ENCODE measurements at places on chromosomes 1 and 21.

- peak; percentile 80 for DNase-seq
Measured at GRCh38 chr1:94926915-94927404, at the start of gene CNN3. Gene CNN3 (minus strand): TSS chr1:94927110. CDS start chr1:94926894, 216 bp downstream.

DNA sequence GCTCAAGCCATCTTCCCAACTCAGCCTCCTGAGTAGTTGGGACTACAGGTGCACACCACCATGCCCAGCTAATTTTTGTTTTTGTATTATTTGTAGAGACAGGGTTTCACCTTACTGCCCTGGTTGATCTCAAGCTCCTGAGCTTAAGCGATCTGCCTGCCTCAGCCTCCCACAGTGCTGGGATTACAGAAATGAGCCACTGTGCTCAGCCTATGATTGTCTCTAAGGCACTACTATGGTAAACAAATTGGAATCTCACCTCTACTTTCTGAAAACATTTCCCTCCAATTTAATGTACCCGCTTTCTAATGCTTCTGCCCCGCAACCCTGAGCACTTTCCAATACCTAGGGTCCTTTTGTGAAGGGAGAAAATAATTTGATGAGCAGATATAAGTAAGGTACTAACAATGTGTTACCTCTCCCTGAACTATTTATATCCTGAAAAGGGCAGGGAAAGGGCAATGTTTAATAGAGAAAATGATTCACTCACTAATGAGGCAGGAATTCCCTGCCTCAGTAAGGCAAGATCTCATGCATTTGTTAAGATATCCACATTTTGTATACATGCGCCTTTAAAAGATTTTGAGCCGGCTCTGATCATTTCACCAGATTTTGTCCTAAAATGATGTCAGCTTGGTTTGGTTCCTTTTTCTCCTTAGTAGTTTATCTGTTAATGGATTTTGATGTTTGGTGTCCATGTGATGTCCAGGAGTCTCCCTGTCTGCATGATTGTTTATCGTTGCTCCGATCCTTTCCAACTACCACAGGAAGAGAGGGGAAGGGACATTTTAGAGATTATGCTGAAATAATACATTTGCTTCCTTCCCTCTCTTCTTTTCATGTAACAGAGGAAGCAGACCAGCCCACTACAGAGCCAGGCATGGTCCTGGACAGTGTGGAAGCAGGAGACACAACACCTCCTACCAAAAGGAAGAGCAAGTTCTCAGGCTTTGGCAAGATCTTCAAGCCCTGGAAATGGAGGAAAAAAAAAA is 47.3 kb upstream of the RCC1 start:
- DNase-seq: no peak

GRCh38 chr1:21344098-21344749 is 54.0 kb upstream of the ECE1 start:
- no peak for DNase-seq

DNA sequence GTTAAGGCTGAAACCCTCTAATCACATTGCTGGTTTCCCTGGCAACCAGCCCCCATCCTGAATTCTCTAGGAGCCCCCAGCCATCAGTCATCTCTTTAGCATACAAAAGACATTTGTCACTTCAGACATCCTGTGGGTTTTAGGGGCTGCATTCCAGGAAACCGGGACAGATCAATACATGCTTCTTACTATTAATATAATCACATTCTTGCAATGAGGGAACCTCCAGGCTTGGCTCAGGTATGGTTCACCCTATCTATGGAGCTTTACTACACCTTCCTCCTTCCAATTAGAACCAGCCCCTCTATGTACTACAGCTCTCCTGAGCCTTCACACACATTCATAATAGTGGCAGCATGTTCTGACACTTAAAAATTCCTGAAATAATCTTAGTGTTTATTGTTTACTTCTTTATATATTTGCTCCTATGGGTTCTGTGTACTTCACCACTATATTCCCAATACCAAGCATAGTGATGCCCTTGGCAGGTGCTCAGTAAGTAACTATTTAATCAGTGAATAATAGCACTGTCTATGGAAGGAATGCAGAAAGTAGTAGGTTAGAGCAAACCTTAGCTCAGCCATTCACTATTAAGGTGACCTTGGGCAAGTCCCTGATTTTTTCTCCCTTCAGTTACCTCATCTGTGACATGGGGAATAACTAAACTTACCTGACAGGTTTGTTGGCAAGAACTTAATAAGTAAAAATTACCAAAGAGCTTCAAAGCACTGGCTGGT is 59.6 kb downstream of the ZNF678 start:
- DNase-seq: no peak

GRCh38 chr21:44916965-44917364 is 3.7 kb downstream of the ITGB2 start:
- DNase-seq: no peak

DNA sequence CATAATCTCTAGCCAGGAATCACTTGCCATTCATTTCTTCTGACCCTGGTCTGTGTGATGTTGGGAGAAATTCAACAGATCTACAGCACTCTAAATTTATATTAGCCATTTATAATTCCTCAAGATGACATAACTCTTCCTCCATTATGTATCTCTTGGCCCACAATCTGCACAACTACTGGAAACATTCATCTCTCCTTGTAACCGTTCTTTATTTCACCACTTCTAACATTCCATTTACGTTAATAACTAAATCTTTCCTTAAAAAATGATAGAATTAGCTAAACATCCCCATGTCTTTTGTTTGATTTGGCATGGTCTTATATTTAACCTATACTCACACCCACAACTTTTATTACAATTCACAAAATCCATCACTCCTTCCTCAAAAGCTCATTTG is 166.0 kb downstream of the COL11A1 start:
- DNase-seq: no peak

DNA sequence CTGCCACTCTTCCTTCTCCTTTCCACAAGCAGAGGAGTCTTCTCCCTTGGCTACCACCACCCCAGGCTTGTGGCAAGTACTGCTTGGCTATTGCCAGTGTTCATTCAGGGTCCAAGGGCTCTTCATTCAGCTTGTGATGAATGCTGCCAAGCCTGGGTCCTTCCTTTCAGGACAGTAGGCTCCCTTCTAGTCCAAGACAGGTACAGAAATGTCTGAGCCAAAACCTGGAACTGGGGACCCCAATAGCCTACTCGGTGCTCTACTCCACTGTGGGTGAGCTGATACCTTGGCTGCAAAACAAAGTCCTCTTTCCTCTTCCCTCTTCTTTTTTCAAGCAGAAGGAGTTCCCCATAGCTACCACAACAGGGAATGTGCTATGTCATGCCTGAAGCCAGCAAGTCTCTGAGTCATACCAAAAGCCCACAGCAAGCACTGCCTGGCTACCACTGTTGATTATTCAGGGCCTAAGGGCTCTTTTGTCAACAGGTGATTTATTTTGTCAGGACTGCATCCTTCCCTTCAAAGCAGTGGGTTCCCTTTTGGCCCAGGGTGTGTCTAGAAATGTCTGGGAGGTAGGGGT is 268.9 kb downstream of the HHAT start:
- no peak for DNase-seq

DNA sequence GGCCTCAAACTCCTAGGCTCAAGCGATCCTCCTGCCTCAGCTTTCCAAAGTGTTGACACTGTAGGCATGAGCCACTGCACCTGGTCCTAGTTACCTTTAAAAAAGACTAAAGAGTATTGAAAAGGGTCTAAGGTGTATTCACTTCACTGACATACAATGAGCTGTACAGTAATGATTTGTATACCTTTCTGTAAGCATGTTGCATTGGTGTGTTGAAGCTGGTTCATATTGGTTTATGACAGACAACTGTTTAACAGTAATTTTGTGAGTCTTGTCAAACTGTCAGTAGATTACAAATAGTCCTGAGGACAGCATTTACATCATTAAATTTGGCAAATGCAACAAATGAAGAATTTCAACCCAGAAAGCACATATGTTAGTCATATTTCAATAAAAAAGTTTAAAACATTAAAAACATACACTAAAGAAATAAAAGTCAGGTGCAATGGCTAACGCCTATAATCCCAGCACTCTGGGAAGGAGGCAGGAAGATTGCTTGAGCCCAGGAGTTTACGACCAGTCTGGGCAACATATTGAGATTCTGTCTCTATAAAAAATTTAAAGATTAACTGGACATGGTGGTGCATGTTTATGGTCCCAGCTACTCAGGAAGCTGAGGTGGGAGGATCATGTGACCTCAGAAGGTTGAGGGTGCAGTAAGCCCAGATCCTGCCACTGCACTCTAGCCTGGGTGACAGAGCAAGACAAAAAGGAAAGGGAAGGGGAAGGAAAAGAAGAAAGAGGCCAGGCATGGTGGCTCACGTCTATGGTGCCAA is 88.3 kb upstream of the HP1BP3 start:
- DNase-seq: no peak

DNA sequence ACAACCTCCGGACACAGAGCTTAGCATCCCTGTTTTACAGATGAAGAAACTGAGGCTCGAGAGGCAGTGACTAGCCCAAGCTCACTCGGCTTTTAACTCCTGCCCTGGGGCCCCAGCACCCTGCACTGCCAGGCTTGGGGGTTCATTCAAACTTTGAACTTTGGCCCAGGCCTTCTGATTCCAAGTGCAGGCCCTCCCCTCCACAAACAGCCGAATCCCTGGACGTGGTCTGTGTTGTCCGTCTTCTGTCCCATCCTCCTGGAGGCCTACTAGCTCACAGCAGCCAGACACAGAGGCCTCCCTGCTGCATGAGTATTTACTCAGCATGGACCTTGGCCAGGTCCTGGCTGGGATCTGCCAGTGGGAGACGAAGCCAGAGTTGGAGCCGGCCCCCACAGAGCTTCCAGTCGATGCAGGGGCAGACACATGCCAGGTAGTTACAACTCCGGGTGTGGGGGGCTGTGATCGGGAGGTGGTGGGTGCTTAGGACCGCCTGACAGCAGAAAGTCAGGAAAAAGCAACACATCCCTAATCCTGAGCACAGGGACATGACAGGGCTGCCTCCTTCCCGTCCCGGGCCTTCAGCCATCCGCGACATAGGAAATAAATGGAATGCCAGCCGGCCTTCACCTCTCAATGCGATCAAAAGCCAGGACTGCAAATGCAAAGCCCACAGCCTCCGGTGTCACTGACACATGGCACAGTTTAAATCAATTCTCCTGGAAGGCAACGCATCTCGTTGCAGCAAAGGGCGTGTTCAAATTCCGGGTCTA is 7.4 kb downstream of the IFFO2 start:
- DNase-seq: no peak

- no peak for DNase-seq
Measured at GRCh38 chr1:205569411-205570172, 62.2 kb downstream of the ELK4 start.

DNA sequence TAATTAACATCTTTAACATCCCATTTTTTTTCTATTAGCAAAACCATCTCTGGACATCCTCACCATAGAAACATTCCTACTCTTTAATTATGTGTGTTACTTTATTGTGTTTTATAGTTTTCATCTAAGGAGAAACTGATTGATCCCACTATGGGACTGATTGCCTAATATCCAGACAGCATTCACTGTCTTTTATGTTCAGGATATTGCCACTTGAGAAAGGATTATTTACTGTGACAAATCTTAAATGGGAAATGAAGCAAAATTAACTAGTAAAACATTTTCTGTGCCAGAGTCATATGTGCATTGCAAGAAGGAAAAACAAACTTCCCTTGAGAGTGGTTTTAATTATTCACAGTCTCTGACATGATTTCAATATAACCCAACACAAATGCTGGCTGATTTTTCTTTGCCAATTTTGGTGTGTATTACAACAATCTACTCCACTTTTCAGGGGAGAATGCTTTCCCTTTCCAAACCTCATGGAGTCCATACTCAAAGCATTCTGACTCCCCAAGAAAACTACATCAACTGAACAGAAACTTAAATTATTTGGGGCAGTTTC is 15.8 kb upstream of the RGS13 start:
- no peak for DNase-seq

DNA sequence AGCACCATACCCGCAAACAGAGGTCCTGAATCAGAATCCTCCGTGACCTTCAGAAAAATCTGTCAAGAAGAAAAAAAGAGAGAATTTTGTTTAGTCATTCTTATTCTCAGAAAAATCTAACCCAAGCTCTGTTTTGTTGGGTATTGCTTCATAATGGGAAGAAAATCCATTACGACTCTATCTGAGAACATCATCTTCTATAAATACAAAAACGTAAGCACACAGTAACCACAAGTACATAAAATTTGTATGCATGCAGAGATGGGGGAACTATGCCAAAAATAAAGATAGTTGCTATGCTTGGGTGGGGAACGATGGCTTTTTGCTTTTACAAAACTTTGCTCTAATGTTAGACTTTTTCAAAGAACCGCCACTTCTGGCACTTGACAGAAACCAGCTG is 84.2 kb downstream of the ABCA4 start:
- DNase-seq: no peak

GRCh38 chr1:151458802-151459330 is 428 bp downstream of the POGZ start:
- peak; percentile 62 for DNase-seq

- no peak for DNase-seq
Measured at GRCh38 chr1:36093929-36094328, 5.2 kb downstream of the ADPRS start.

- no peak for DNase-seq
Measured at GRCh38 chr1:12406211-12407021, 176.6 kb downstream of the VPS13D start.

- no peak for DNase-seq
Measured at GRCh38 chr1:114154963-114155322, 1.3 kb upstream of the SYT6 start.

DNA sequence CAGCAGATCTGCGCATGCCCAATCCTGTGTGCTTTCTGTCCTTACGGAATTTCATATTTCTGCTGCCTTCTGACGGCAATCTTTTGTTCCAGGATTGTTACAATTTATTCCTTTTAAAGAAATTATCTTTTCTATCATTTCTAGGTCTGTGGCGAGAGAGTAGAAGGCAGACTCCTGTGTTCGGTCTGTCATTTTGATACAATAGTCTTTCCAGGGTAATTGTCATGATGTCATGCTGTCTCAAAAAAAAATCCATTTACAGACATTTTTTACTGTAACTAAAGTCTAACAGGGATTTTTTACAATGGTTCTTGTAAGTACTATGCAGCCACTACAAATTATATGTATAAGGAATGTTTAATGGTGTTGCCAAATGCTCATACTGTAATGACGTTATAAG is 9.0 kb upstream of the KRTAP7-1 start:
- no peak for DNase-seq

DNA sequence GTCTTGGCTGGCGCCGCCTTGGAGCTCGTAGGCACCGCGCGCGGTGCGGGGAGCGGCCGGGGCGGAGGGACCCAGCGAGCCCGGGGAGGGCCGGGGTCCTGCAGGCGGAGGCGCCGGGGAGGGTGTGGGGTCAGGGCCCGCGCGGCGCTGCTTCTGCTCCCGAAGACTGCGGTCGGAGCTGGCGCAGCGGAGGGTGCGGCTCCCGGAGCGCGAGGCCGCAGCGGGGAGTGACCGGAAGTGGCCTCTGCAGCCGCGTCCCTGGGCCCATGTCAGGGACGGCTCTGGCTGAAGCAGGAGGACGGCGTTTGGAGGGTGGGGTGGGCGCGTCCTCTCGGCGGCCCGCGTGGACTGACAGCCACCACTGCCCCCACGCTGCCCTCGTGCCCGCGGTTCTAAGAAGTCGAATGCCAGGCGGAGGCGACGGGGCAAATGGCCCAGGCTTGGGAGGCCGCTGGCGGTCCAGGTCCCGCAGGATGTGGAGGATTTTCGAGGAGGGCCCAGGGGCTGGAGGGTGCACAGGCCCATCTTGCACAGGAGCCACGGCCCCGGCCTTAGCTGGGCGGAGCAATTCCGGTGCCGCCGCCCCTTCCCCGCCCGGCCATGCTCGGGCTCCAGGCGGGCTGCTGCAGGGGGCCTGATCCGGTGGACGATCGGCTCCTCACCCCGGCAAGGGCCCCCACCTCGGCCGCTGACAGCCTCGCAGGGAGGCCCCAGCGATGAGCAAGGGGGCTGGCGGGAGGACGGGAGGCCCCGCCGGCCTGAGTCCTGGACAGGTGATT is 7.7 kb upstream of the ZNF669 start:
- no peak for DNase-seq

- no peak for DNase-seq
Measured at GRCh38 chr21:38984568-38984967, 178.8 kb downstream of the ETS2 start.

Data from activated naive CD4-positive, alpha-beta T cell treated with anti-CD3 and anti-CD28 coated beads, Interleukin-2, amount 50 U/mL, for 16 hours (primary cell).